ENCODE measurements at places on chromosomes 1 and 21. TPM values are rescaled to one million over a fixed set of nuclear protein-coding genes. Genes with fewer than 3 reads are reported as not detected.

Gene OR2T27
- total RNA-seq, result not detected

Gene NRIP1
- total RNA-seq, result 15.7 TPM

Gene PEAR1
- total RNA-seq, result 20.1 TPM

Gene NEGR1
- 9.2 TPM for total RNA-seq

Gene FOXO6
- total RNA-seq, result 0.47 TPM

Gene ITLN2
- not detected for total RNA-seq

Gene COL6A1
- 5,608 TPM for total RNA-seq

Gene EFNA4
- 7.9 TPM for total RNA-seq

Gene FCRLA
- total RNA-seq, result not detected

Gene CD5L
- total RNA-seq, result not detected

Gene HTR6
- not detected for total RNA-seq

Gene SAMD11
- total RNA-seq, result 11.7 TPM

Gene GPR25
- total RNA-seq, result not detected

Gene MIXL1
- total RNA-seq, result not detected

Gene NFASC
- total RNA-seq, result 13.0 TPM

Gene LRRC3
- 3.5 TPM for total RNA-seq

Gene BSDC1
- 104 TPM for total RNA-seq

Gene NTRK1
- not detected for total RNA-seq

Gene NMNAT2
- total RNA-seq, result 1.7 TPM

Gene S100A7
- not detected for total RNA-seq

Gene PLA2G5
- 7.5 TPM for total RNA-seq

Gene PTAFR
- total RNA-seq, result 0.23 TPM

Gene UBE2U
- total RNA-seq, result not detected

Gene C1orf94
- not detected for total RNA-seq

Gene S100A14
- not detected for total RNA-seq

Gene CAMSAP2
- total RNA-seq, result 14.0 TPM

Gene GNG4
- 0.09 TPM for total RNA-seq

Gene CELA2A
- not detected for total RNA-seq

Gene PDZK1IP1
- not detected for total RNA-seq

Gene PRAMEF12
- total RNA-seq, result not detected

Gene PTPN22
- total RNA-seq, result not detected

Gene RGS8
- total RNA-seq, result not detected

Gene SLC30A1
- total RNA-seq, result 9.7 TPM

Gene ALX3
- not detected for total RNA-seq

Gene ADGRL4
- 11.6 TPM for total RNA-seq

Gene SFN
- total RNA-seq, result not detected

Gene CYP4Z1
- total RNA-seq, result not detected

Gene BSND
- not detected for total RNA-seq

Gene ESPN
- under 0.01 TPM for total RNA-seq

Gene ANGPTL3
- not detected for total RNA-seq

All from pericardium fibroblast (primary cell).